ENCODE measurements at places on chromosomes 16 and 17.
A peak's percentile ranks its signal among the peaks of the same experiment; 100 is the strongest.

DNA sequence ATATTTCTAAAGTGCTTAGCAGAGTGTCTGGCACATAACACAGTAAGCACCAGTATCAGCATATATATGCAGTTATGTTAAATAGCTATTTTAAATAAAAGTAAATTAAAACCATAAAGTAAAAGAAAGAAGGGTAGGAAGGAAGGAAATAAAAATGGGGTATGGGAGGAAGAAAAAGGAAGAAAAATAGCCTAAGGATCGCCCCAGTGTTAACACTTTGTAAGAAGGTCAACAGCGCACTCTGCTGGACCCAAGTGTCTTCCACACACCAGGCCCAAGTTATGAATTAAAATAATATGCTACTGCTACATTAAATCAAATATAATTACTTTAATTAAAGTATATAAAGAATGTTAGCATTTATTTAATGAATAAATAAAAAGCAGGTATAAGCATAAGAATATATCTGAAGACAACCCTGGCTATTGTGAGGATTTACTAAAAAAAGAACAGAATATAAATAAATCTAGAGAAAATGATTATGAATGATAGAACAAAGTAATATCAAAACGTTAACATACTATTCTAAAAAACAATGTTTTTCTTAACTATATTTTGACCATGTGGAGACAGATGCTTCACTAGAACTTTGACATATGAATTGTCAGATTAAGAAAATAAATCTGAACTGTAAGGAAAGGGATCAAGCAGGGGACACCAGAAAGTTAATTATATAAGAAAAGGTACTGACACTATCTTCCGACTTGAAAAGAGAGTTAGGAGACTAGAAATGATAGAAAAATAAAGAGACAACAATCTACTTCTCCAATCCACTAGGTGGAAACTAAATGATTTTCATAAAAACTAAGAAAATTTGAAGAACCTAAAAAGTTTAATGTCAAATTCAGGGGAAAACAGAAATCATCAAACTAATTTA is 25.9 kb downstream of the BRIP1 start:
- DNase-seq = peak; percentile 63

DNA sequence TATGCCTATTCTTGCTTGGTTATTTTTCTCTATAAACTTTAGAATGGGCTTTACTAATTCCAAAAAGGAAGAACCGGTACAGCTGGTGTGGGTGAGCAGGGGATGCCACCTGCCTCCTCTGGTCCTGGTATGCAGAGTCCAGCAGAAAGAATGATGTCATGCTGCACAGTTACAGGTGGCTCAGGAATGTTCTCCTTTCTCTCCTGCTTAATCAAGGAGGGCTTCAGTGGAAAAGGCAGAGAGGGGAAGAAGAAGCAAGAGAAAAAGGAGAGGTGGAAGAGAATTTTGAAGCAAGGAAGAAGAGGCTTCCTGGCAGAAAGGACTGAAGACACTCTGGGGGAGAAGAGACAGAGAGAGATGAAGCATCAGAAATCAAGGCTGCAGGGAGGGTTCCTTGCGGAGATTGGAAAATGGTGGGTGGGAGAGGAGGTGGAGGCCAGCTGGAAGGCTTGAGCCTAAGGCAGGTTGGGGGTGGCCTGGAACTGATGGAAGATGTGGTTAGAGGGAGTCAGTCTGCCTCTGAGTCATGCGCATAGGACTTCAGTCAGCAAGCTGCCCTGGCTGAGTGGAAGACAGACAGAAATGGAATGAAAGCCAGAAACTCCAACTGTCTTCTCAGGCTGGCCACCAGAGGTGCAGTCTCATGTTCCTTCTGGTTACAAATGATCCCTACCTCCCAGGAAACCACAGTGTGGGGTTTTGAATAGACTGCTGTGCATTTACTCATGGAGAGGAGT is 64.6 kb upstream of the CRHR1 start:
- DNase-seq = no peak

- DNase-seq = no peak
Observed at GRCh38 chr16:76193906-76194615, 83.1 kb upstream of the CNTNAP4 start.

DNA sequence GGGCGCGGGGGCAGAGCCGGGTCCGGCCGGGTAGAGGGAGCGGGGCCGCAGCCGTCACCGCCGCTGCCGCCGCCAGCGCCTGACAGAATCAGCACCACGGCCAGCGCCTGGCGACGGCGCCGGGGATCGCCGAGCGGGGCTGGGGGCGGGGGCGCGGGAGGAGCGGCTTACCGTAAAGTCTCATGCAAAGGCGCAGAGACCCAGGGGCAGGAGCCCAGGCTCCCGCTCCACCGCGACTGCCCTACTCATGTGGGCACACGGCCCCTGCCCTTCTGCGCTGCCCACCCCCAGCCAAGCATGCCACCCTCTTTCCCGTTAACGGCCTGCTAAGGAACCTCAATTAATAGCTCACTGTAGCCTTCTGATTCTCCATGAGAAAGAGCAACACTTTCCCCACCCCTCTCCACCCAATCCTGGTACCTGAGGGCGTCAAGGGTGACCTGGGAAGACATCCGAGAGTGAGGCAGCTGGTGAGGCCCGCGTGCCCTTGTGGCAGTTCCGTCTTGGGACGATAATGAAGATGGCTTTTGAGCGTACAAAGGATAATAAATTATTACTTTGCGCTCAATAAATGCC is at the start of gene SEZ6:
TSS of gene SEZ6 (minus strand) at position 98 of the 576 bp plus-strand sequence. CDS start 164 bp downstream, outside the sequence.
- peak; percentile 49 for DNase-seq

DNA sequence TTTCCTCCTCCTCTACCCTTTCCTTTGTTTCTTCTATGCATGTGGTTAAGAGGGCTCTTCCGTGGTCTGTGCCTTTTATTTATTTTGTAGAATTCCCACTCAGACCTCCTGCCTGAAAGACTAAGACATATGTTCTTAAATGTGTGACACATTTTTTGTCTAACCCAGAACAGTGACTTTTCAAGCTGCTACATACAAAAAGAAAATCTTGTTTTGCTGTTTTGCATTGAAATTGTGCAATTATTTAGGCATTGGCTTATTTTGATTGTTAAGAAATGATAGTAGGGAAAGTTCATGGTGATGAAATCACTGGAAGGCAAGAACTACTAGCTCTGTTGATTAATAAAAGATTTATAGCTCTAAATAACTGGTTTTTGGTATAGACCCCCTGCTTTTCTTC is 76.8 kb downstream of the TUBD1 start:
- DNase-seq = no peak

DNA sequence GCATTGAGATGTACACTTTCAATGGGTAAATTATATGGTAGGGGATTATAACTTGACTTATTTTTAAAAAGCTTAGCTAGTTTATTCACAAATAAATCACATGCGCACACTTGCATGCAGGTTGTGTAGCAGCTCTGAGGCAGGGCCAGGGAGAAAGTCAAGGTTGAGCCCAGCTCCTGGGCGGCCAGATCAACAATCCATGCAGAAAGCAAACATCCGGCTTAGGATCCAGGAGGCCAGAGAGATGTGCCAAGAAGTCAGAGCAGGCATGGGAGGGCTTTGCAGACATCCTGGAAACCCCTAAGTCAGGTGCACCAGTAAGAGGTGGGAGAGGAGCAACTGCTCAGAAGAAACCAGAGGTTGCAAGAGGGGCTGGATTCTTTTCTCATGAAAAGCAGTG is 186.5 kb downstream of the AXIN2 start:
- DNase-seq = no peak

GRCh38 chr17:69401251-69401650 is 13.2 kb upstream of the MAP2K6 start:
- no peak for DNase-seq

DNA sequence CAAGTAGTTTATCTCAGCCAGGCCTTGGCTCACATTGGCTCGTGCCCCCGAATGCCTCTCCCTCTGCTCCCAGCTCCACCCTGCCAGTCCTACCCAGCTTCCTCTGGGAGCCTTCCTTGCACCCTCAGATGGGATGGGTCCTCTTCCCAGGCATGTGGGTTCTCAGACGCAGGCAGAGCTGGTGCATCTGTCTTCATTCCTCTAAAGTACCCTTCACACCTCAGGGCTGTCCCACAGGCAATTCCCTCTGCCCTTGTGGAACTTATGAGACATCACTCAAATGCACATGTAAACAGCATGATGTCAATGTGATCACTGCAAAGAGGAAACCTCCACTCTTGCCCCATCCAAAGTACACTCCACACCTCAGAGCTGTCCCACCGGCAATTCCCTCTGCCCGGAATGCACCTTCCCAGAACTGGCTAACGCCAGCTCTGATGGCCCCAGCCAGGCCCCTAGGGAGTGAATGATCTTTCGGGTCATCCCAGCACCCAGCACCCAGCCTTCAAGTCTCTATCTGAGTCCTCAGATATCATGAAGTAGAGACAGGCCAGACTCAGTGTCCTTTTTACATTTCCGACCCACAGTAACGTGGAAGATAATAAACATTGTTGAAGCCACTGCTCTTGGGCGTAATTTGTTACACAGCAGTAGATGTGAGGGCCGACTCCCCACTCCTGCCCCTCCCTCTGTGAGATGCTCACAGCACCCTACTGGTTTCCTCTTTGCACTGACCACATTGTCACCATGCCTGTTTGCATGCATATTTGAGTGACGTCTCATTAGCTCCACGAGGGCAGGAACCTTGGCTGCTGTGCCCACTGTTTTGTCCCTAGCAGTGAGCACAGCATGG is 85.4 kb downstream of the N4BP1 start:
- peak; percentile 20 for DNase-seq

GRCh38 chr17:63278728-63279442 is 167.2 kb downstream of the CYB561 start:
- DNase-seq = no peak

DNA sequence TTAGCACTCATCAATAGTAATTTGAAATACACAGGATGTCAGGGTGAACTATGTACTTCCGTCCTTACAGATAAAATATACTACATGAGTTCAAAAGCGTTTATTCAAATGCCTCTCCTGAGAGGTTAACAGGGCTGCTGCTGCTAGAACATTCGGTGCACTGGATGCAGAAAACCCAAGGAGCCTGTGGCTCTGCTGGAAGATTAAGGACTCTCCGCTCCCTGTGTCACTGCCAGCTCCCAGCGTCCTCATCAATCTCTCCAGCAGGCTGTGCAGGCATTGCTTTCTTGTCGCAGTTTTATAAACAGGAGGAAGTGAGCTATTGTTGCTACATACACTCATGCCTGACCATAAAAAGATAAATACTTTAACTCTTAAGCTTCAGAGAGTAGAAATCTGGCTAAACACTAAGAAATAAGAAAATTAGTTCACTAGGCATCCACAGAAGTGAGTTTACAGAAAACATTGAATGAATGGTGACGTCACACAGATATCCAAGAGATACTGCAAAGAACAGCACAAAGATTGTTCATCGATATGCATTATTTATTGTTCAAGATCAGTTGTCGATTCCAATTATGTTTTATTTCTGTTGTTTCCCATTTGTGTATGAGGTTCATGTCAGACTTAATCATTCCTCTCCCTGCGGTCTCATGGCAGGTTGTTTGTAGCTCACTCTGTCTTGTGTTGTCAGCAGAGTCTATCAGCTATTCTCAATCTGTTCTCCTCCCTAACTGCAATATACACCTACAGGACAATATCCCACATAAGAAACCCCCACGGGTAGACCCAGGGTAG is 127.9 kb upstream of the MON1B start:
- no peak for DNase-seq

- DNase-seq = no peak
Observed at GRCh38 chr17:37755455-37755854, 10.6 kb upstream of the HNF1B start.

DNA sequence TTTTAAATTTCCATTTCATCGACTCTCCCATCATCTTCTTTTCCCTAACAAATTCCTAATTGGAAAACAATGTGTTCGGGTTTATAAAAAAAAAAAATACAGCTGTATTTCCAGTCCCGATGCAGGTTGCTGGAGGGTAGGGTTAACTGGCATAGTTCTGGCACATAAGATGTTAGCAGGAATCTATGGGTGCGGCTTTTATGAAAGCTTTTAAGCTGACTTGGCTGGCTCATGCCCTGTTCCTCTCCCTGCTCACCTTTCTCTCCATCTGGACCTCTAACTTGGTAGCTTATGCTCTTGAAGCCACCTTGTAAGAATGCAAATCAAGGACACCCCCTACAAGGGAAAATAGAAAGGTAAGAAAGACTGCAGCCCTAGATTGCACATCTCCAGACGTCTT is 33.2 kb upstream of the KCNJ2 start:
- DNase-seq = no peak

- DNase-seq = no peak
Observed at GRCh38 chr16:30605158-30605557, 5.0 kb downstream of the ZNF689 start.

GRCh38 chr16:68406458-68407152 is 41.7 kb downstream of the SMPD3 start:
- DNase-seq = no peak

DNA sequence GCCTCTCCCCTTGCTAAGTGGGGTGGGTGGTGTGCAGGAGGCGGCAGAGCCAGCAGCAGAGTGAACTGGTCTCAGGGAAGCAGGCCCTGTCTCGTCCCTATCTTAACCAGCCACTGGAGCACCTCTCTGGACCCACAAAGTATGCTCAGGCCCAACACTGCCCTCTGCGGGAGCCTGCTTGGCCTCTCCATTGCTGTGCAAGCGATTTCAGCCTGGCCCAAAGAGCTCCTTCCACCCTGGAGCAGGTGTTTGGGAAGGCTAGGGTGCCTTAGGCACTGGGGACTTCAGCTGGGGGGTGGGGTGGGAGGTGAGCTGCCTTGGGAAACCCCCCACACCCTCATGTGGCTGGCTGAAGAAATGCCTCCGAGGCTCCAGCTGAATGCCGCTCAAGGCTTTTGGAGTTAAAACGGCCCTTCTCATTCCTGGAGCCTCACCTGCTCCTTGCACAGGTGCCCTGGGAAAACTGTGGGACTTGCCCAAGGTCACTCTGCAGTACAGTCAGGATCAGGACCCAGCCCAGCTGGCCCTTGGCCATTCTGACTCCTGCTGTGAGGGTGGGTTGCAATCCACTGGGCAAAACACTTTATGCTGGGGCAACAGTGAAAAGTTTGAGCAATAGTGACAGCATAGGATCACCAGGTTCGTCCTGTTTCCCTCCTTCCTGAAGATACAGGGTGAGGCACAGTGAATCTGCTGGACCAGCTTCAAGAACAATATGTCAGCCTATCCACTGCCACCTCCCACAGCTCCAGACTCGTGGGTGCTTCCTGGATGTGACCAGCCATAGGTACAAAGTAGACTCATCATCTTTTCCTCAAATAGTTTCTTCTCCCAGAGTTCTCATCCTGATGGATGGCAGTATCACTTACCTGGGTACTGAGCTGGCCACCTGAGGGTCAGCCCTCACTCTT is 5.9 kb upstream of the UBE2O start:
- DNase-seq = no peak

- no peak for DNase-seq
Observed at GRCh38 chr16:4695473-4696171, 2.3 kb downstream of the NUDT16L1 start.

Measured in CD4-positive, alpha-beta T cell treated with Interleukin-10 for 1 hour (primary cell).